SHP77 (cell line): ENCODE measurements at places on chromosomes 2 and 18.

GRCh38 chr2:42230891-42231290, 61.7 kb downstream of the EML4 start:
- no peak for DNase-seq

DNA sequence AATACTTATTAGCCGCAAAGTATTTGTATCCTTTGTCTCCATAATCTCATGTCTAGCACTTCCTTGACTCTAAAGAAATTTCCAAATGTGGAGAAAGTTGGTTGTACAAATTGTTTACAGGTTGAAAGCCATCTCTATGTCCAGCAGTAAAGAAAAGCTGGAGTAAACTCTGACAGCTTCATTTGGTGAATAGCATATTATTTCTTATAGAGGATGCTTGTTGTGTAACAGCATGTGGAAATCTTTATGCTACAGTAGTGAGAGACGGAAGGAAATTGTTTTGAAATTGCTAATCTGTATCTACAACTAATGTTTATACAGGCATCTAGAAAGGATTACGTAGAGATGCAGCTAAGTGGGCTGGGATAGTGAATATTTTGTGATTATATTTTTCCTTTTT, 78.5 kb downstream of the UGGT1 start:
- DNase-seq: no peak

DNA sequence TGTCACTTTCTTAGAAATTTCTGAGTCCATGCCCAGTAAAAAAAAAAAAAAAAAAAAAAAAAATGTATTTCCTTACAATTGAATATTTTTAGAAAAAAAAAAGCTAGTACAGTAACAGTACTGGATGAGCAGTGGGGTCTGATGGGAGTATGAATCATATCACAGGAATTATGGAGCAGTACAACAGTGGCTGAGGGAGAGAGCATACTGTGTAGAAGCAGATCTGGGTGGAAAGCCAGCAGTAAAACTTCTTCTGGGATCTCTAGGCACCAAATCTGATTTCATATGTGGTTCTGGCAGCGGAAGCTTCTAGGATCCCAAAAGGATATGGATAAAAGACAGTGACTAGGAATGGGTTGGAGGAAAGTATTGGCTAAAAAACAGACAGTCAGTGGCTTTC, 414.9 kb upstream of the FSHR start:
- DNase-seq: no peak

- DNase-seq: no peak
Measured at GRCh38 chr18:64202210-64202836, 53.4 kb upstream of the LINC00305 start.

DNA sequence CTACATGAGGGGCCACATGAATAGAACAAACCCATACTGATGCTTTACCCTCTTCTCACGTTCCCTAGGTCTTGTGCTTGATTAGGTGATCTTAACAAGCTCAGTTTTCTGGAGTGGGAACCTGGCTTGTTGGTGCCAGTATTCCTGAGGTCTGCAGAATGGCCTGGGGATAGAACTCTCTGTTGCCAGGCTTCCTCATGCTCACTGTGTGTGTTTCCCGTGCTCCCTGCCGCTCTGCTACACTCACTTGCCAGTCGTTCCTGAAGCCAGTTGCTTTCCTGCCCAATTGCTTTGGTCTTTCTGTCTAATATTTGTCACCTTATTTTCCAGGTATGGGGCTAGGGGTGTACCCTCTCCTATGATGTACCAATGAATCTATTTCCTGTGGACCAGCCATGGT, 2111.5 kb upstream of the PIK3C3 start:
- DNase-seq: no peak

- DNase-seq: peak; percentile 81
Measured at GRCh38 chr18:32552421-32553030, 81.8 kb upstream of the GAREM1 start.

GRCh38 chr2:197516393-197516761, 511 bp downstream of the MOB4 start:
- no peak for DNase-seq

- DNase-seq: no peak
Measured at GRCh38 chr2:45929674-45930395, 278.4 kb downstream of the PRKCE start.
